Trophoblast cell (in vitro differentiated cells and primary cell): ENCODE measurements at places on chromosomes 16 and 17.
A peak's percentile ranks its signal among the peaks of the same experiment; 100 is the strongest.

- H3K4me3 ChIP-seq, result peak within 1 kb of the TSS; percentile 79
- H3K27ac ChIP-seq, result no peak within 1 kb of the TSS
- H3K36me3 ChIP-seq, result no peaks in the 10 kb centered on the region
- peaks cover 9% of the 10 kb centered on the region for H3K4me1 ChIP-seq
- peaks cover 9% of the 10 kb centered on the region for H3K27me3 ChIP-seq
- DNase-seq, result peak; percentile 69
Measured at GRCh38 chr17:47253541-47254402, at the start of gene ITGB3. Gene ITGB3 (plus strand): TSS chr17:47253827. CDS start chr17:47253862, 35 bp downstream.

- H3K27ac ChIP-seq, result no peak overlapping the region
- DNase-seq, result no peak
- no peak overlapping the region for H3K4me3 ChIP-seq
- H3K4me1 ChIP-seq, result no peaks in the 10 kb centered on the region
- no peaks in the 10 kb centered on the region for H3K36me3 ChIP-seq
- no peaks in the 10 kb centered on the region for H3K27me3 ChIP-seq
Measured at GRCh38 chr17:79168486-79169055, 93.9 kb downstream of the ENGASE start.

DNA sequence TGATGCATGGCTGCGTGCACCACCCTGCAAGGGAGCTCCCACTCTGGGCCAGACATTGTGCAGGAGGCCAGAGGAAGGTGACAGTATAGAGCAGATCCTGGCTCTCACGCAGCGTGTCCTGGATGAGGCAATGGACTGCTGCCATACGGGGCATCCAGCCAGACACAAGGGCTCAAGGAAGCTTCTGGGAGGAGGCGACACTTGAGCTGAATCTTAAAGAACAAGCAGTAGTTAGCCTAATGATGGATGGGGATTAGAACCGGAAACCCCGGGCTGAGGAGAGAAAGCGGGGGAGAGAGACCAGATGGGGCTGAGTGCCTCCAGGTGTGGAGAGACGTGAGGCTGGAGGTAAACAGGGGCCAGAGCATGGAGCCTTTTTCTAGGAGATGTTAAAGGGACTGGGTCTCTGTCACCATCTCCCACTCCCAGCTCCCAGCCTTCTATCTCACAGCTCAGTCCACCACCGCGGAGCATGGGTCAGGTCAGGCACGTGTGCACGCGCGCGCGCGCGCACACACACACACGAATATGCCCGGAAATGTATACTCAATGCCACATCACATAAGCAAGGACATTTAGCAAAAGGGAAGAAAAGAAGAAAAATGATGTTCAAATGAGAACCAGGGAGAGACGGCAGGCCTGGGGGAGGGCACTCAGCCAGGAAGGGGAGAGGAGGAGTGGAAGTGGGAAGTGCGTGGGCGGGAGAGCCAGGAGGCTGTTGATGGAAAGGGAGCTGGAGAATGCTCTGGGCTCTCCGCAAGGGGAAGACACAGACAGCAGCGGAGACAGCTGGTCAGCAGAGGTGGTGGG is 46.3 kb downstream of the CCDC42 start:
- peaks cover 40% of the 10 kb centered on the region for H3K4me1 ChIP-seq
- no peak overlapping the region for H3K4me3 ChIP-seq
- no peaks in the 10 kb centered on the region for H3K36me3 ChIP-seq
- H3K27ac ChIP-seq, result peak overlapping the region; percentile 96
- no peaks in the 10 kb centered on the region for H3K27me3 ChIP-seq
- DNase-seq, result peak; percentile 73

GRCh38 chr17:3381957-3382356 is 4.2 kb downstream of the OR3A2 start:
- no peaks in the 10 kb centered on the region for H3K4me1 ChIP-seq
- DNase-seq, result no peak
- no peaks in the 10 kb centered on the region for H3K36me3 ChIP-seq
- H3K27me3 ChIP-seq, result peaks cover 2% of the 10 kb centered on the region

GRCh38 chr17:43953746-43954145 is at the start of gene PYY:
Gene PYY (minus strand): TSS chr17:43953940. CDS start chr17:43953483, 457 bp downstream.
- peaks cover 11% of the 10 kb centered on the region for H3K4me1 ChIP-seq
- H3K27me3 ChIP-seq, result peaks cover 32% of the 10 kb centered on the region
- no peaks in the 10 kb centered on the region for H3K36me3 ChIP-seq
- no peak for DNase-seq
- H3K4me3 ChIP-seq, result no peak within 1 kb of the TSS

DNA sequence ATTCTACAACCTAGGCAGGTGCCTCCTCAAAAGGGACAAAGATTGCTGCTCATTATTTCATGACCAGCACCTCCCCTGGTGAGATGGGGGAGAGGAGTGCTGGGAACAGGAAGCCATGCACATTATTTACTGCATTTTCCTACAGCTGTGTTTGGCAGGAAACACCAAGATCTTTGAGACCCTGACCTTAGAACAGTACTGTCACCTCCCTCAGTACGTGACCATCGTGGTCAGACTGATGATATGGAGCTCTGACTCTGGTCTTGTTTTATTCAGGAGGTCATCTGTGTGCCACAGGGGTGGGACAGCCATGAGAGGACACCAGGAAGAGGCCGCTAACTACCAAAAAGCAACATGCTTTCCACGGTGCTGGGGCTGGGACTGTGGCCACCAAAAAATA is 37.4 kb downstream of the USP22 start:
- no peak for DNase-seq

DNA sequence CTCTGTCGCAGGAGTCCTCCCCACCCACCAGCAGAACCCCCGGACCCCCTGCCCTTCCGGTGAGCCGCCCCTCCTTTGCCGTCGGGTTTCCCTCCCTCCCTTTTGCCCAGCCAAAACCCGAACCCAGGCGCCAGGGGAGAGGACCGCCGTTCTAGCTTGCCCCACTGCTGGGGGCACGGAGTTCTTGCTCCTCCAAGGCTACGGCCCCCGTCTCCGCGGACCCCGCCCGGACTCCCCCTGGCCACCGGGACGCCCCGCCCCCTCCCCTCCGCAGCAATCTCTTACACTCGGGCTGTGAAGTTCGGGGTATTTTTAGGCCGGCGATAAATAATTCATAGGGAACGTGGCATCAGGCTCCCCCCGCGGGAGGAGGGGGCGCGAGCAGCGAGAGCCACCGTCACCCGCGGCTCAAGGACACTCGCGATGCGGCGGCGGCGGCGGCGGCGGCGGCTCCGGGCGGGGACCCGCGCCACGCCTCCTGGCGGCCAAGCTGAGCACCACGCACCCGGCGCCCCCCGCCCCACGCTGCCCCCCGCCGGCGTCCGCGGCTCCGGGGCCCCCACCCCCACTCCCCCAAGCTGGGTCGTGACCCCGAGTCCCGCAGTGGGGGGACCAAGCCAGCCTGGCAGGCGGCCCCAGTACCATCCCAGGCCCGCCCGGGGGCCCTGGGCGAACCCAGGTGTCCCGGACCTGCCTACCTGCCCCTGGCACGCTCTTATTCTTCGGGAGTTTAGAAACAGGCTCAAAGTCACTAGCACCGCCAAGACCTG is at the start of gene GRIN2C:
TSS of gene GRIN2C (minus strand) at position 427 of the 770 bp plus-strand sequence. CDS start 4,793 bp downstream, outside the sequence.
- H3K4me1 ChIP-seq, result peaks cover 2% of the 10 kb centered on the region
- H3K4me3 ChIP-seq, result no peak within 1 kb of the TSS
- H3K27ac ChIP-seq, result no peak within 1 kb of the TSS
- no peak for DNase-seq
- H3K36me3 ChIP-seq, result peaks cover 5% of the 10 kb centered on the region

GRCh38 chr16:86044881-86045590 is 146.1 kb downstream of the IRF8 start:
- no peak for DNase-seq
- no peaks in the 10 kb centered on the region for H3K36me3 ChIP-seq
- no peak overlapping the region for H3K27ac ChIP-seq
- H3K4me3 ChIP-seq, result no peak overlapping the region
